Ascending aorta (tissue), 2 donors: ENCODE measurements at places on chromosomes 6 and 20.

DNA sequence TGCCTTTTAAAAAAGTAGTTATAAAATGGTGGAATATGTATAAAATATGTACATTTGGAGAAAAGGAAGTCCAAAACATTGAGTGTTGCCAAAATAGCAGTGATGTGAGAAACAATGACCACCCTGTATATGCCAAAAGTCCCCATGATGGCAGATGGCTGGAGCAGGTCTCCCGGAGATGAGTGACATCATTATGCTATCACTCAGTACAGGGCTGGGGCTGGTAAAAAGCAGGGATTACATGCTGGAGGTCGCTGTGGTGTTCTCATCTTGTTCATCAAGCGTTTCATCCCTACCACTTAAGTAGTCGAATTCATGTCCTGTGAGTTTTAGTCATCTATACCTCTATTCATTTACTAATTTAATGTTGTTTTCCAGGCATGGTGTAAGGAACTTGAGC lies 315.3 kb upstream of the SLC35B3 start:
- DNase-seq, result no peak

DNA sequence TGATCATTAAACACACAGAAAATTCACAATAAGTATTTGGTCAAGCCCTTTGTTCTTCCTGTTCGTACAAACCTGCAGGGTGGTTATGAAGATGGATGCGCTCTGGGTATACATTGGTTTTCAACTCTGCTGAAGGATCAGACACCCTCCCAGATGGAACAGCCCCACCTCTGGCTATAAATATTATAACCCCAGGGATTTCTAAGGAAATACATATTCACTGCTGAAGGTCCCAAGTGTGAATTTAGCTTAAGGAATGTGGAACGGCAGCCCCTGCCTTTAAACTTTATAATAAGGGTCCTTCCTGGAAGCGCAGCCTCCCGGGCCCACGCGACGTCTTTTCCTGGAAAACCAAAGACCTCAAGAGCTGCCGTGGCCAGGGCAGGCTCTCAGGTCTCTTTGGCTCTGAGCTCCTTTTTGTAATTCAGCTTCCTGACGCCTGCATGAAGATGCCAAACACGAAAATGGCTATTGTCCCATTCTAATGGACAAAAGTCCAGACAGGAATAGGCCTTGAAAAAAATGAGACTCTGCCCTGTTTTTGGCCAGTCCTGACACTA lies 172.4 kb upstream of the SSTR4 start:
- DNase-seq, result no peak

DNA sequence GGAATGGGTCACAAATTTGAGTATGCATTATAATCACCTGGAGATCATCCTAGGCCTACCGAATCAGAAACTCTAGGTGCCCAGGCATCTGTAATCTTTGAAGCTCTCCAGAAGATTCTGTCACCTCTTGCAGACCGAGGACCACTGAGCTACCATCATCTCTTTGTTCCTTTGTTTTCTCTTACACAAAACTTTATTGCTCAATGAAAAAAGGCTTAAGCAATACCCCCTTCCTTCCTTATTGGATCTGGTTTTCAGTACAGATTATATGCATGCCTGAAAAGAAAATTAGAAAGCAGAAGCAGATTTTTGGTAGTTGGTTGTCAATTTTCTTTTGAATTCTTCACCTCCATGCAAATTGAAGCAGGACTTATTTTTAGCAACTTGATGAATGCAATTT lies 31.3 kb downstream of the STX11 start:
- no peak for DNase-seq

DNA sequence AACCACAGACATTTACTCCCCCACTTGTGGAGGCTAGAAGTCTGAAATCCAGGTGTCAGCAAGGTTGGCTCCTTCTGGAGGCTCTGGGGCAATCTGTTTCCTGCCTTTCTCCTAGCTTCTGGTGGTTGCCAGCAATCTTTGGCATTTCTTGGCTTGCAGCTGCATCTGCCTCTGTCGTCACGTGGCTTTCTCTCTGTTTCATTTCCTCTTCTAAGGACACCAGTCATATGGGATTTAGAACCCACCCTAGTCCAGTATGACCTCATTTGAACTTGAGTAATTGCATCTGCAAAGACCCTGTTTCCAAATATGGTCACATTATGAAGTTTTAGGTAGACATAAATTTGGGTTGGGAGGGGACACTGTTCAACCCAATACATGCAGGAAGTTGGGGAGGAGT lies 56.2 kb upstream of the EPB41L1 start:
- DNase-seq, result peak; percentile 21

GRCh38 chr6:33082702-33083101 lies 6.9 kb downstream of the HLA-DPB1 start:
- DNase-seq, result no peak

- DNase-seq, result no peak
Observed at GRCh38 chr6:79694156-79694555, 63.0 kb downstream of the SH3BGRL2 start.
